ENCODE measurements at places on chromosomes 5 and 9. TPM values are rescaled to one million over a fixed set of nuclear protein-coding genes. Genes with fewer than 3 reads are reported as not detected.
A peak's percentile ranks its signal among the peaks of the same experiment; 100 is the strongest.

The PCDH12 gene
- total RNA-seq, result 5.1 TPM

The NR3C1 gene
- 152 TPM for total RNA-seq

The UNC13B gene
- total RNA-seq, result 12.0 TPM

The PRXL2C gene
- 17.8 TPM for total RNA-seq

The CYSRT1 gene
- total RNA-seq, result 0.96 TPM

The SLC24A2 gene
- total RNA-seq, result 2.6 TPM

The SLC1A3 gene
- total RNA-seq, result 22.9 TPM

The CMBL gene
- 3.9 TPM for total RNA-seq

- no peak for DNase-seq
Observed at GRCh38 chr9:38207247-38207778, 138.3 kb upstream of the SHB start.

- no peak for DNase-seq
Observed at GRCh38 chr9:134258332-134258731, 67.9 kb upstream of the RXRA start.

- DNase-seq, result no peak
Observed at GRCh38 chr9:137632230-137633161, 13.7 kb downstream of the EHMT1 start.

DNA sequence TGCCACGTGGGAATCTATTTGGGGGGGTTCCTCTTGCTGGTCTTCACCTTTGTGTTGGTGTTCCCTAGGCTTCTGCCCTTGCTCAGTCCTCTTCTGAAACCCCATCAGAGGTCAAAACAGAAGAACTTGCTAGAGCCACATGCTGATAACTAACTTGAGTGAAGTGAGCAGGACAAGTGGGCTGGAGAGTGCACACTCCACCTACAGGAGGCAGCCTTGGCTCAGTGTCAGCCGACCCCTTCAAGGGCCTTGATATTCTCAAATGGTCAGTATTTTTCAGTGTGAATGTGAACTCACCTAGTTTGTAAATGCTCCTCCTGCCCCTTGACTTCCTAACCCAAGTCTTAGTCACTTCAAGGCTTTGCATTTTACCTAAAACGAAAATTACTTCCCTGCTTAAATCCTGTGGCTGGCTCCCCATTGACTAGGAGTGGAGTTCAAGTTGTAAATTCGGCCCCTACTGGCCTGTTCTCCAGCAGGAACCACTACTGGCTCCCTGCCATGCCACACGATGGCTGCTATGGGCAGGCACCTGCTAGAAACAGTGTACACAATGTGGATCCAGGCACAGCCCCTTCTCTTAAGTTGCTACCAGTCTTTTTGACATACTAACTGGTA lies 3.6 kb upstream of the SLC1A3 start:
- no peak for DNase-seq

DNA sequence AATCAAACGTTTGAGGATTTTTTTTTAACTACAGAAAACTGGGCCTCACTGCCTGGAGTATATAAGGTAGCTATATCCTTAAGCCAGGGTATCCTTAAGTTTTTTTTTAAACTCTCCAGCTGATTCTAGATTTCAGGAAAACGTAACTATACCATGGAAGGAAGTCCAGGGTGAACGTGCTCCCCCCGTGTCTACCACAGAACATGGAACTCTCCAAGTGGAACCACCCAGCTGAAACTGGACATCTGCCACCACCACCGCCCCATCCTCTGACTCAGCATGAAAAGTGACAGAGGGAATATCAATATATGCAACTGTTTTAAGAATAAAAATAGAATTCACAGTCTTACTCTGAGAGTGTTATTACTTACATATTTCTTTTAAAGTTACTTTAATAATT lies 61.3 kb downstream of the DROSHA start:
- peak; percentile 7 for DNase-seq

- peak; percentile 74 for DNase-seq
Observed at GRCh38 chr5:84384604-84385575, at the start of gene EDIL3. EDIL3 (minus strand) TSS chr5:84384880; CDS start chr5:84384374, 506 bp downstream.

- no peak for DNase-seq
Observed at GRCh38 chr5:141903261-141903660, 20.4 kb upstream of the DELE1 start.

- no peak for DNase-seq
Observed at GRCh38 chr5:65037831-65038815, 269.4 kb downstream of the CWC27 start.

DNA sequence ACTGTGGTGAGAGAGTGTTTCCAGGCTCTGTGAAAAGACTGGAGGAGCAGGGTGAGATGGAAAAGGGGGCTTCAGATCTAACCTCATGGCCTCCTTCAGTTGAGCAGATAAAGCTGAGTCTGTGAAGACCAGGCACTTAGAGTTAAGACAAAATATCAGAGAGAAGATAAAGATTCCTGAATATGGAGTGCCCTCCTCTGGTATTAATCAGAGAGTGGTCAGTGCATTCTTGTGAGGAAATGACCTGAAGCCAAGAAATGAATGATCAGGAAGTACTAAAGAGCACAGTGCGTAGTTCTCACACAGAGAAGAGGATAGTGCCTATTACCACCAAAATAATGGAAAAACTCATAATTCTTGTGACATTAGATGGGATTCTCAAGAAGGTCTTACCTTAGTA lies 1417.0 kb upstream of the ACO1 start:
- peak; percentile 14 for DNase-seq

- no peak for DNase-seq
Observed at GRCh38 chr5:149282027-149282965, 10.6 kb downstream of the AFAP1L1 start.

DNA sequence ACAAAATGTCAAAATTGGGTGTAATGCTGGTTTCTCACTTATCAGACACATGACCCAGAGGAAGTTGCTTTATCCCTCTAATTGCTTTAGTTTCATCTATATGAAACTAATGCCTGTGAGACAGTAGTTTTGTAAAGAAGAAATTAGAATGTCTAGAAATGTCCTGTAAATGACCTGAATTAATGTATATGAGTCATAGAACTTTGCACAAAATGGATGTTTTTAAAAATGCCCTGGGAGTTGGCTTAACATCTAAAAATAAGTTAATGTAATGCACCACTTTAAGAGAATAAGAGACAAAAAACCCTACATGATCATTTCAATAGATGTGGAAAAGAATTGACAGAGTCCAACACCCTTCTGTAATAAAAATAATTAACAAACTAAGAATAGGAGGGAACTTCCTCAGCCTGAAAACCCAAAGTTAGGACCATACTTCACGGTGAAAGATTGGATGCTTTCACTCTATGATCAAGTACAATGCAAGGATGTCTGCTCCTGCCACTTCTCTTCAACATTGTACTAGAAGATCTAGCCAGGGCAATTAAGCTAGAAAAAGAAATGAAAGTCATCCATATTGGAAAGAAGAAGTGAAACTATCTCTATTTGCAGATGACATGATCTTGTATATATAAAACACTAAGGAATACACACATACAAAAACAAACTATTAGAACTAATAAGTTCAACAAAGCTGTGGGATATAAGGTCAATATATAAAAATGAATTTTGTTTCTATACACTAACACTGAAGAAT lies 117.9 kb downstream of the MELK start:
- DNase-seq, result no peak

DNA sequence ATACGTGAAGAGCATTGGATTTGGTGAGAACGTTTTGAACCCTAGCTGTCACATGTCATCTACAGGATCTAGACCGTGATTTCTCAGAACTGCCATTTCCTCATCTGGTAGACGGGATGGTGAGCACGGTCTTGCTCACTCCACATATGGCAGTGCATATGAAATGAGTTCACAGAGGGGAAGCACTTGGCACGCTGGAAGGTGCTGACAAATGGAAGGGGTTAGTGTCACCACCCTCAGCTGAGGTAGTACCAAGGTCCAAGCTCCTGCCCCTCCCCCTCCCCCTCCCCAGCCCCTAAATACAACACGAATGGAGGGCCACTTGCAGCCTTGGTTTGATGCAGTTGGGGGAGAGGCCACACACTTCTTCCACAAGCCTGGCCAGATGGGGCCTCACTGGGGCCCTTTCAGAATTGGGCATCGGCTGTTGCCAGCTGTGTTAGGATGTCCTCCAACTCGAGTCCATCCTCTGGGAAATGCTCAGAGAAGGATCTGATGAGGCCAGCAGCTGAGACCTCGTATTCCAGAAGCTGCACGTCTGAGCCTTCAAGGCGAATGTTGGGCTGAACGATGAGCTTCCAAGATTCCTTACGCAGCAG lies 322.4 kb downstream of the ANXA1 start:
- DNase-seq, result no peak

GRCh38 chr9:27387722-27388121 lies 90.8 kb upstream of the EQTN start:
- no peak for DNase-seq

- DNase-seq, result no peak
Observed at GRCh38 chr5:130126746-130127145, 222.5 kb downstream of the CHSY3 start.

All from umbilical cord (tissue), 2 donors.